ENCODE measurements at places on chromosomes 3 and 15.

DNA sequence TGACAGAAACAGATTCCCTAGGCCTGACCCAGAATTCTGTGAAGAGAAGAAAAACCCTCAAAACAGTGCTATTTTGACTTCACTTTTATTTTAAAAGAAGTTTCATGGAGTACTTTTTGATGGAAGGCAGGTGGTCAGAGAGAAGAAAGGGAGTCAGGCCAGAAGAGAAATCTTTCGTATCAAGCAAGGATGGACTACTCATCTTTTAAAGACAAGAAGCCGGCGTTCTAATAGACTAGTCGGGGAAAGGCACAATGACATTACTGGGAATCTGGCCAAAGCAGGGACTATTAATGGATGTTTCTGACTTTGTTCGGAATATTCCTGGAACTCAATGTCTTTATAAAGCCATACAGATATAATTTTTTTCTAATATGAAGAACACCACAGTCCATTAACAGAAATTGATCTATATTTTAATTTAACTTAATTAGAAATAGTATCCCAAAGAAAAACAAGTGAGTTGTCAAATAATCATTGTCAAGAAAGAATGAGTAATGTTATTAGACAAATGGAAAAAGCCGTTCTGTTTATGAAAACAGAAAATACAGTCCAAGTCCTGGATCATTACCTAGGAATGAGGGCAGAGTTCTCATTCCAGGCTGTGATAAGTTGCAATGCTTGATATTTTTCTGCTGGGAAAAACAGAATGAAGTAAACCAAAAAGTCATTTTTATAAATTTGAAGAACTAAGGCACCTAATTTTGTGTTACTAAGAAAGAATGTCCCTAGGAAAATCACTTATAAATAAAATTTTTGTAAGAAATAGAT lies 23.7 kb upstream of the PCOLCE2 start:
- no peak for DNase-seq

DNA sequence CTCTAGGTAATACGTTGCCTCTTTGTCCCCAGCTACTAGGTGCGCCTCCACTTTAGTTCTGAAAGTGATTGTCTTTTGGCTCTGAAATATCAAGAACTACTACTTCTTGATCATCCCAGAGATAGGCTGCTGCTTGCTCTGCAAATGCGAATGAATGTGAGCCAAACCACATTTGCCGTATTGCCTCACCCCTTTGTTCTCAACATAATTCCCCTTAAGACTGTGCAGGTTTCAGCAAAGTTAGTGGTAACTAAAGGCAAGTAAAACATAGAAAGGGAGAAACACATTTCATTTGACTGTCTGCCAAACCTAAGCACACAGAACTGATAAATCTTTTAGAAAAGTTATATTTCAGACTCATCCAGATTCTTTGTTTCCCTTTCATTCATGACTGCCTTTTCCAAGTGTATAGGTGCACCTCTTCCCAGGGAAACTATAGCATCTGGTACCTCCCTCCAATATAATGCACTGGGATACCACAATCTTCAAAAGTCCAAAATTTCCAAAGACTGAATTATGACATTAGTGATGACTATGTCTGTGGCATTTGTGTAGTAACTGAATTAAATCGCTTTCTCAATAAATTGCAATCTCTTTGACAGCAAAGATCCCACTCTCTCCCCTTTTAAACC lies 720.6 kb upstream of the CBLB start:
- DNase-seq, result no peak

GRCh38 chr3:172550347-172550943 lies 27.2 kb upstream of the TNFSF10 start:
- DNase-seq, result peak; percentile 17

DNA sequence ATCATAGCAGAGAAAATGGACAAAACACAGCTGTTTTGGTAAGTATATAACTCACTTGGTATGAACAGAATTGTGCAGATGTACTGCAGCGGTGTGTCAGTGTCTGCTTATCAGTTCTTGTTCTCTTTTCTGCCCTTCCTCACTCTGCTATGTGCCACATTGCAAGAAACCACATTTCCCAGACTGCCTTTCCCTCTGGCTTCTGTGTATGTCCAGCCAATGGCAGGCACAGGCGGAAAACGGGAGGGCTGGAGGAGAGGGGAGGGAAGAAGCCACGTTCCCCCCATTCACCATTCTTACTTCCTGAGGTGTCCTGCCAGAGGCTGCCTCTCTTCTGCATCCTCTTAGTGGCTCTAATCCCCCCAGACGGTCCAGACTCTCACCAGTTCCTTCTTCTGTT lies 15.4 kb downstream of the HHLA2 start:
- no peak for DNase-seq

GRCh38 chr3:75978686-75979085 lies 193.3 kb upstream of the ZNF717 start:
- no peak for DNase-seq

DNA sequence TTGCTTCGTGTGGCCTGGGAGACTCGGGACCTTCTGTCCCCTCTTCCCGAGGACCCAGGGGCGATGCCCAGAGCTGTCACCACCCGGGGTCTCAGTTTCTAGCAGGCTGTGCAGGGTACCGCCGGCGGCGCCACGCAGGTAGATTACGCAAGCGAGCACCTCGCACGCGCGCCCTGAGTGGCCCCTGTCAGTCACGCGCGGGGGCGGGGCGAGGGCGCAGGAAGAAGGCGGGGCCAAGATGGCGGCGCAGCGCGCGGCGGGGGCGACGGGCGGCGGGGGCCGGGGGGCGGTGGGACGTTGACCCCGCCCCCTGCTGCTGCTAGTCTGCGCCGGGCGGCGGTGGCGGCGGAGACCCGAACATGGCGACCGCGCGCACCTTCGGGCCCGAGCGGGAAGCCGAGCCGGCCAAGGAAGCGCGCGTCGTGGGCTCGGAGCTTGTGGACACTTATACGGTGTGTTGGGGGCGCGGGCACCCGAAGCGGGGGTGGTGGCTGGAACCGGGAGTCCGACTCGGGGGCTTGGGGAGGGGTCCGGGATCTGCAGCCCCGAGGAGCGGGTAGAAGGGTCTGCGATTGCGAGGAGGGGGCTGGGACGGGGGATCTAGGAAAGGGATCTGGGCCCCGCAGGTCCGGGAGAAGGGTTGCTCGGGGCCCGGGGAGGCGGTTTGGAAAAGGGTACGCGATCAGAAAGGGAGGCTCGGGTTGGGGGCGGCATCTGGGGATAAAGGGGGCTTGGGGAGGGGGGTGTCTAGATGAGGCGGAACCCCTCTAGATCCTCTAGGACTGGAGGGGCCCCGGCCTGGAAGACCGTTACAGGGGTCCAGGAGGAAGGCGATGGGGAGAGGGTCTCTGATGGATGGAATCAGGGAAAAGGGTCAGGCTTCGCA lies at the start of gene NISCH:
Gene NISCH (plus strand): TSS at position 322 of the 886 bp plus-strand sequence. CDS start 38 bp downstream, at position 360.
- DNase-seq, result peak; percentile 97

DNA sequence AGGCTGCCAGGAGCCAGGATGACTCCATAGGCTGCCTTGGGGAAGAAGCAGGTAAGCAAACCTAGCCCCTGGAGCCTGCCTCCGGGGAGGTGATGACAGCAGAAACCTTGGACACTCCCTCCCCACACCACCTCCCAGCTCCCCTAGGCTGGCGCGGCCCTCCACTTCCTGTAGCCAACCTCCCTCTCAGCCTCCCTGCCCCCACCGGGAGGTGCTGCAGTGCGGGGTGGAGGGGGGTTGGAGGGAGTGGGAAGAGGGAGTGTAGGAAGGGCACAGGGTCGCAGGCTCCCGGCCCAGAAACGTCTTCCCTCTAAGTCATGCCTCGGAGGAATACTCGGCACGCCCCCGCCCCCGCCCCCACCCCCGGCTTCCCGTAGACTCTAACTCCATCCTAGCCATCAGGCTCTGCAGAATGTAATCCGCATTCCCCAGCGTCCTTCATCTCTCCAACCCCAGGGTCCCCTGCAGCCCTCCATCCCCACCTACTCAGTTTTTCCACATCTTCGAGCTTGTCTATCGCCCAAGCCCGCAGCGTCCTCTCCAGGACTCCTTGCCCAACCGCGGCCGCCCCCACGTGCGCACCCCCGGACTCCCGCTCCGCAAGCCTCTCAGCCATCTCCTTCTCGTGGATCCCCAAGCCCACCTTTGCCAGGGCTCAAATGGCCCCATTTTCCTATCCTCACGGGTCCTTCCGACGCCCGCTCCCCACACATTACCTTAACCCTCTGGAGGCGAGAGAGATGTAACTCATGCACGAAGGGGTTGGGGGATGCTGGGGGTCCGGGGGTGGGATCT lies 528 bp downstream of the LPCAT4 start:
- DNase-seq, result peak; percentile 48

- DNase-seq, result no peak
Measured at GRCh38 chr3:41111011-41111410, 88.3 kb upstream of the CTNNB1 start.

- peak; percentile 60 for DNase-seq
Measured at GRCh38 chr15:45399381-45400212, 21.3 kb upstream of the GATM start.

DNA sequence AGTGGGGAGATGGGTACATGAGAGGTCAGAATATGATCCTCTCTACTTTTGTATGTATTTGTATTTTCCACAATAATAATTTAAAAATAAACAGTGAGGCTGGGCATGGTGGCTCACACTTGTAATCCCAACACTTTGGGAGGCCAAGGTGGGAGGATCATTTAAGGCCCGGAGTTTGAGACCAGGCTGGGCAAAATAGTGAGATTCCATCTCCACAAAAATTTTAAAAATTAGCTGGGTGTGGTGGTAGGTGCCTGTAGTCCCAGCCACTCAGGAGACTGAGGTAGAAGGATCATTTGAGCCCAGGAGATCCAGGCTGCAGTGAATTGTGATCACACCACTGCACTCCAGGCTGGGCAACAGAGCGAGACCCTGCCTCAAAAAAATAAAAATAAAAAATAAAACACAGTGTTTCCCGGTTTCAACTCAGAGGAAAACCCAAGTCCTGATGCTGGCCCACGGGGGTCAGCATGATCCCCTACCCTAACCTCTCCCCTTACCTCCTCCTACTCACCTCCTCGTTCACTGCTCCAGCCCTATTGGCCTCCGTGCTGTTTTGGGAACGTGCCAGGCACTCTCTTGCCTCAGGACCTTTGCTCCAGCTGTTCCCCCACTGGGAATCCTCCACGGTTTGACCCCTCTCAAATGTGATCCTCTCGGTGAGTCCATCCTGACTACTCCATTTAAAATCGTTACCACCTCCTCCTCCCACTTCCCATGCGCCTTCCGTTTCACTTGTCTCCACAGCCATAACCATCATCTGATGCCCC lies 2.9 kb upstream of the KLHL40 start:
- no peak for DNase-seq

DNA sequence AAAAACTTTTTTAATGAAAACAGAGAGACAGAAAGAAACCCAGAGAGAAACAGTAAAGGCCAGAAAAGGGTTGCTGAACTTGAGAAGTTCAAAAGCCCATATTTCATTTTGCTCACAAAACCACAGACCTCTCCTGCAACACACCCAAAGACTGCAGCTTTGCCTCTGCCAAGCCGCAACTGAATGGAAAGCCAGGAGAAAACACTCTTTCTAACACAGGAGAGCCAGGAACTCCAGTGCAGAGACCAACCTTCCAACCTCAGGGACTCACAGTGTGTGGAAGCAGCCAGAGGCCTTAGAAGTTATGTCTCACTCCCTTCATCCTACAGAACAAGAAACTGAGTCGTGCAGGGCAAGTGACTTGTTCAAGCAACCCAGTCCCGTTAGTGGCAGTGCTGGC lies 163.1 kb upstream of the HES1 start:
- DNase-seq, result no peak

GRCh38 chr3:195895861-195896360 lies 12.4 kb downstream of the TNK2 start:
- peak; percentile 72 for DNase-seq

GRCh38 chr3:135228201-135228600 lies 433.1 kb downstream of the EPHB1 start:
- DNase-seq, result no peak

- DNase-seq, result no peak
Measured at GRCh38 chr3:64457811-64458210, 230.0 kb downstream of the ADAMTS9 start.

- DNase-seq, result no peak
Measured at GRCh38 chr3:197701841-197702240, 34.9 kb downstream of the RUBCN start.

DNA sequence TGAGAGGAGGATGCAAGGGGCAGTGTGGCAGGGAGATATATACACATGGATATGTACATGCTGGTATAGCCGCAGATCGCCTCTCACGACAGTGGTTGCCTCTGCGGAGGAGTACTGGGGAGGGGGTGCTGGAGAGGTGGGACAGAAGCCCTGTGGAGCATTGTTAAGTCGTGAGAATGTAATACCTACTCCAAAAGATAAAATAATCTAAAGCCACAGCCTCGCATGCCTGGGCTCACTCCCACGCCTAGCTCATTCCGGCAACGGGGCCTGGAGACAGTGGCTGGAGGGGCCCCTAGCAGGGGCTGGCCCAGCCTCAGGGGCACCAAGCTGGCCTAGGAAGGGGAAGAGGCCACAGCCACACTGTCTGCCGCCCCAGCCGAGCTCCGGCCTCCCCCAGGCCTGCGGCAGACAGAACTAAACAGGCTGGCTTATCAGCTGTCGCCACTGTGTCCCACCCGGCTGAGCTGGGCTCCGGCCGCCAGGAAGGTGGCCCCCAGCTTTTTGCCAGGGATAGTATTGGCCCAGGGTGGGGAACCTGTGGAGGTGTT lies 65.1 kb upstream of the LCTL start:
- DNase-seq, result no peak

GRCh38 chr3:141632779-141633374 lies 105.2 kb upstream of the RNF7 start:
- DNase-seq, result no peak

- peak; percentile 75 for DNase-seq
Measured at GRCh38 chr3:184261270-184261853, at the start of gene CAMK2N2. TSS of gene CAMK2N2 (minus strand) at chr3:184261553. CDS start at chr3:184261285, 268 bp downstream.

GRCh38 chr3:127097072-127097405 lies 95.9 kb upstream of the PRR23E start:
- DNase-seq, result no peak

DNA sequence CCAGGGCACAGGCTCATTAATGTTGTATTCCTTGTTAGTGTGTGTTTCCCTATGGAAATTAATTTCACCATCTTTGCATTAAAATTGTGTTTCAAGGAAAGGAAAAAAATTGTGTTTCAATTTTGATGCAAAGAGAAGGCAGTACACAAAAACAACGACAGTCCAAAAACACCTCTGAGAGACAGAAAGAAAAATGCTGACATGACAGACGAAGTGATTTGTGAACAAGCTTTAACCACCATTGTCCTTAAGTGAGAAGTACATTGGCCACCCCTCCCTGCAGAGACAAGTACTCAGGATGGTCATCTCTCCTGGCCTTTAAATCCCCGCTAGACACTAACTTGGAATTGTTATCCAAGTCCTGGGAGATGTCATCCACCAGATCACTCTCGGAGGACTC lies 50.2 kb upstream of the MTMR10 start:
- no peak for DNase-seq

- DNase-seq, result no peak
Measured at GRCh38 chr15:43189296-43189695, 4.1 kb downstream of the CCNDBP1 start.

GRCh38 chr3:190883973-190884832 lies 21.7 kb upstream of the GMNC start:
- peak; percentile 36 for DNase-seq

Data from CD4-positive, alpha-beta T cell treated with Interleukin-12 subunit alpha and Interleukin-12 subunit beta, for 1 hour (primary cell).